Hippocampal formation (tissue), 2 donors: ENCODE measurements at places on chromosomes 4 and X.

- DNase-seq: no peak
Observed at GRCh38 chr4:5883916-5884315, 9.0 kb downstream of the CRMP1 start.

DNA sequence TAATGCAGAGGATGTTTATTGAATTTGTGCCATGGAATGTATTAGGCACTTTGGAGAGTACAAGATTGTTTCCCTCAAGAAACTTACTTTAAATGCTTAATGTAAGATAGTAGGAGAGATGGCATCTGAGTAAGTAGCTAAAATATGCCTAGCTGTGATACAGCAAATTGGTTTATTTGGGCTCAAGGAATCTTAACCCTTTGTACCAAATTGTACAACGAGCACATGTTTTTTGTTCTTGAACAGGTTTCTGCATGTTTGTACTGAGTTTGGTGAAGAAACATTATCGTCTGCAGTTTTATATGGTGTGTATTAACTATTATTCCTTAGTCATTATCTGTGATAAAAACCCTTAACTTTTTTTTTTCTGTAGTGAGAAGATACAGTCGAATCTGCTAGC, 48.6 kb downstream of the CDS1 start:
- DNase-seq: no peak

GRCh38 chrX:123274796-123275195, 90.7 kb downstream of the GRIA3 start:
- DNase-seq: no peak

DNA sequence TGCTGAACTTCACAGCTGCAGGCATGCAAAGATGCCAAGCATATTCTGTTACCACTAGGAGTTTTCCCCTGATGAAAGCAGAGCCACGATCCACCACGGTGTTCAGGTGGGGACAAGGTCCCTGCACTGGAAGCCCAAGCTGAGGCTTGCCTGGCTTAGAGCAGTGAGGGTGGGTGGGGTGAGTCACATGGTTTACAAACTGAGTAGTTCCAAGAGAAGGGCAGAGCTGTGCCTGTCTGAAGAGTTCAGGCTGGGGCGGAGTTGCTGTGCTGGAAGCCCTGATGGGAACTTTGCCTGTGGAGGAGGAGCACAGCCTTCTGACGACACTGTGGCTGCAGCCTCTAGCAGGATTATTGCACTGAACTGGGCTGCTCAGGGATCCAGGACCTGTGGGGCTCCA, 45.5 kb downstream of the FAM9B start:
- no peak for DNase-seq

DNA sequence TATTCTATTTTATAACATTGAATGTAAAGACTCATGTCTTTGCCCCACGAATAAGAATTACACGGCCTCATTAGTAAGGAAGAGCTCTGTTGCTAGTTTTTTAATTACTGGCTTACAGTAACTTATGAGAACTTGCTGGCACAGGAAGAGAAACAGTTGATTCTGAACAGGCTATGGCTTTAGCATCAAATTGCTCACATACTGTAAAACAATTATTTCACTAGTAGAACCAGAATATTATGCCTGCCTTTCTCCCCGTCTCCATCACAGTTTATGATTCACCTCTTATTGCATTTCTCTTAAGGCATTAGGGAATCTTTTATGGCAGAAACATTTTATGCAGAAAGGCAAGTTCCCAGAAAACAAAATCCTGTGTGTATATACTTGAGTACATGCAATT, 126.1 kb downstream of the SPRY1 start:
- no peak for DNase-seq

- DNase-seq: no peak
Observed at GRCh38 chr4:74033739-74034138, 4.8 kb downstream of the CXCL3 start.

GRCh38 chr4:1980561-1981041, 28.2 kb downstream of the NELFA start:
- DNase-seq: no peak

- DNase-seq: no peak
Observed at GRCh38 chr4:142383800-142384470, 462.2 kb downstream of the INPP4B start.

GRCh38 chr4:117900832-117901231, 133.5 kb upstream of the NDST3 start:
- no peak for DNase-seq
